Stimulated activated CD8-positive, alpha-beta memory T cell treated with anti-CD3 and anti-CD28 coated beads, Interleukin-15, amount 100 ng/mL, for 4 hours (primary cell): ENCODE measurements at places on chromosomes 12 and 14.
A peak's percentile ranks its signal among the peaks of the same experiment; 100 is the strongest.

- DNase-seq = no peak
These were observed 43.9 kb downstream of the TTC9 start for GRCh38 chr14:70685474-70686197.

GRCh38 chr12:8594072-8594471 is 18.6 kb downstream of the AICDA start:
- DNase-seq = no peak

GRCh38 chr12:2169940-2170339 is 117.2 kb downstream of the CACNA1C start:
- no peak for DNase-seq

- DNase-seq = no peak
These were observed 241.4 kb downstream of the BMP4 start for GRCh38 chr14:53715193-53715721.

DNA sequence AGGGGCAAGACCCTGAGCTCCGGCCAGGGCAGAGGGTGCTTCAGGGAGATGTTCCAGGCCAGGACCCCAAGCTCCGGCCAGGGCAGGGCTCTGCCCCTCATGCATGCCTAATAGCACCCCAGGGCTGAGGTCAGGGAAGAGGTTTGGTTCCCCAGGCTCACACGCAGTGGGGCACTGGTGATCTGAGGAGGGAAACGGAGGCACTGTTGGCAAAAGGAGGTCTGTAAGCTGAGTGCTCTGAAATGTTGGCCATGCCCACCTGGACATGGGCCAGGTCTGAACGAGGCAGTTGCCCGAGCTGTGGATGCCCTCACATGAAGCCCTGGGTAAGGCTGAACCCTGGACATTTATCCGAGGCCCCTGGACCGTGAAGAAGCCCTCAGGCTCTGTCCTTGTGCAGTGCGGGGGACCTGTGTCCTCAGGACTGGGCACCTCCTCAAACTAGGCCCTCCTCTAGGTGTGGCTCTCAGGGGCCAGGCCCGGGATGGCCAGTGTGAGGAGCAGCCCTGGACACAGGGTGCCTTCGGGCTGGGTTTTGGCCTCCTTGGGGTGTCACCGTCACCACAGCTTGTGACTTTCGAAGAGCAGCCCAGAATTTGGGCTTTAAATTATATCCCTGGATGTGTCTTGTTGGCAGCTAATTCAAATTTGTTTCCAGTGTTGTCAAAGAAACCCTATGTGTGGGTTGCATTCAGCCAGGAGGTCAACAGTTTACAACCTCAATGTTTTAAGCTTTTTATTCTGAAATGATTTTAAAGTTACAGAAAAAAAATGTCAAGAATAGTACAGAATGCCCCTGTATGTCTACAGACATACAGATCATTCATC is 66.8 kb downstream of the ADGRD1 start:
- no peak for DNase-seq

DNA sequence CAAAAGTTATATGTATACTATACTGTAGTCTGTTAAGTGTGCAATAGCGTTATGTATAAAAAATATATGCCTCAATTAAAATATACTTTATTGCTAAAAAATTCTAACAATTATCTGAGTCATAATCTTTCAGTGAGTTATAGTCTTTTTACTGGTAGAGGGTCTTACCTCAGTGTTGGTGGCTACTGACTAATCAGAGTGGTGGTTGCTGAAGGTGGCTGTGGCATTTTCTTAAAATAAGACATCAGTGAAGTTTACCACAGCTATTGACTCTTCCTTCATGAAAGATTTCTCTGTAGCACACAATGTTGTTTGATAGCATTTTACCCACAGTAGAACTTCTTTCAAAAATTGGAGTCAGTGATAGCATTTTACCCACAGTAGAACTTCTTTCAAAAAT is 23.4 kb downstream of the POLR3B start:
- DNase-seq = no peak

GRCh38 chr14:93132472-93133065 is 16.8 kb upstream of the ITPK1 start:
- no peak for DNase-seq

- DNase-seq = no peak
These were observed 3.4 kb downstream of the CYP46A1 start for GRCh38 chr14:99687284-99688209.

DNA sequence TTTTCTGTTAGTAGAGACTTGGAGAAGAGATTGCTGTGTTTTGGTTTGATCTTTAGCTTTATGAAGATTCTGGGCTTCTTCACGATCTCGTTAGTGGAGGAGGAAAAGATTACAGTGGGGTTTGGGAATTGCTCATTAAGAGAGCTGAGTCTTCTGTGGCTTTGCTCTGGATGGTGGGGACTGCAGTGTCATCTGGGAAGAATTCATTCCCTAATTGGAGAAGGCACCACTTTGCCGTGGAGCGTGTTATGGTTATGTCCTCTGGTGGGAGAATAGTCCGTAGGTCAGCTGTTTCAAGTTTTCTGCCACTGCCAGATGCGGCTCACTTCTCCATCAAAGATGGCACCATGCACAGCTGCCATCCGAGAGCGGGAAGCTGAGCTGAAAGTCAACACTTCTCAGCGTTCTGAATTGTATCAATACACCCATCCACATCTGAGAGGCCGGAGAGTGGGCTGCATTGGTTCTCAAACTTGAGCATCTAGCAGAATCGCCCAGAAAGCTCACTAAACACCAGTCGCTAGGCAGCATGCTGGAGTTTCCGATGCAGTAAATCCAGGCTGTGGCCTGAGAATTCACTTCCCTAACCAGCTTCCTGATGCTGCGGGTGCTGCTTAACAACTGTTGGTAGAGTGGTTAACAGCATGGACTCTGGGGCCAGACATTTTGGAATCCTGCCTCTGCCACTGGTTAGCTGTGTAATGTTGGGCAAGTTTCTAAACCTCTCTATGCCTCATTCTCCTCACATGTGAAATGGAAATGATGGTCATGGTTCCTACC is 117.8 kb downstream of the PLXNC1 start:
- DNase-seq = no peak

DNA sequence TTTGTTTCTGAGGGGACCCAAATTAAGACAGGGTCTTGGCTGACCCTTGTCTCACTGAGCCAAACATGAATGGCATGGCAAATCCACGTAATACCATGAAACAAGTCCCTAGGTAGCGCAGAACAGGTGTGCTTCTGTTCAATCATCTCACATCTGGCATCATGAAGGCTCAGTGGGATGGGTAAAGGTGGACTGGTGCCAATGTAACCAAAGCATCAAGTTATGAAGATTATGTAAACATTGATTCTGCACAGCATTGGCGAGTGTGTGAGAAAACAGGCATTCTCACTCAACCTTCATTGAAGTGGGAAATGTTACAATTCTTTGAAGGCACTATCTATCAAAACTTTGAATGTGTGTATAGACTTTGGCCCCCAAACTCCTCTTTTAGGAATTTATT is 41.9 kb downstream of the PTGER2 start:
- DNase-seq = no peak

DNA sequence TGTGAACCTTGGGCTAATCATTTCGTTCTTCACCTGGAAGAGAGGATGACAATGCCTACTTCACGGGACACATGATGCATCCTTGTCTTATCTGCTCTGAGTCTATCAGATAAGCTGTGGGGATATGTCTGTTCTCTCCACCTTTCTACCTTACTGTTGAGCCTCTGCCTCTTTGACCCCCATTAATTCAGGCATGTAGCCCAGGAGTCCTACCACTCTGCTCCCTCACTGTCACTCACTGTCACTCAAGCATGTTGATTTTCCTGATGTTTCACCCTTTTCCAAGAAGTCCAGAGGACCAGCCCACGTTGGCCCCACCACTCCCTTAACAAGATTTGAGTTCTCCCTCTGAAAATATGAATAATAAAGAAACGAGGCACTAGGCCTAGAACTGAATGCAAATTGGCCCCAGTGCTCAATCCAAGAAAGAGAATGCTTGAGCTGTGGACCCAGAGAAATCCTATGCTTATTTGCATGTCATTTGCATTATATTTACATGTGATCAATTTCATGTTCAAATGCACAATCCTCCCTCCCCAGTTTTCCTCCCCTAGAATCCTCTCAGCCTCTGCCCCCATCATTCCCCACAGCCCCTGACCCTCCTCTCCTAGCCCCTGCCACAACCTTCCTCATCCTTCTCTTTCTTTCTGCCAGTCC is 6.4 kb upstream of the SMUG1 start:
- no peak for DNase-seq

GRCh38 chr12:113955109-113955970 is 10.8 kb downstream of the RBM19 start:
- DNase-seq = no peak

DNA sequence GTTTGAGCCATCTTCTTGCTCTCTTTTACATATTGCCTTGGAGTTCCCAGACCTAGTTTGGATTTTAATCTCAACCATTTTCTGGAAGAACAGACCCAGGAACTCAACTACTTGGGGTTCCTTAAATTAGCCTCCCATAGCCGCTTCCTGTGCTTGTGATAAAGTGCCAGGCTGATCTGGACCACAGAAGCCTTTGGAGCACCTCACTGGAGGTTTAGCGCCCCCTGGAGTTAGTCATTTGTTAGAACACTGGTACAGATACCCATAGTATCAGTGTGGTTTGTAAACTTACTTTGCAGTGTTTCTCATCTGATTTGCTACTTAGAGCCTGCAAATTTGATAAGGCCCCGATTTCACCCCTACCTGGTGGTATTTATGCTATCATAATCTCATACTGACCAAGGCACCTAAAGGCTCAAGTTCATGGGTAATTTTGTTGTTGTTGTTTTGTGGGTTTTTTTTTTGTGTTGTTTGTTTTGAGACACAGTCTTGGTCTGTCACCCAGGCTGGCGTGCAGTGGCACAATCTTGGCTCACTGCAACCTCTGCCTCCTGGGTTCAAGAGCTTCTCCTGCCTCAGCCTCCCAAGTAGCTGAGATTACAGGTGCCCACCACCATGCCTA is 3.7 kb downstream of the UNC119B start:
- DNase-seq = peak; percentile 16

DNA sequence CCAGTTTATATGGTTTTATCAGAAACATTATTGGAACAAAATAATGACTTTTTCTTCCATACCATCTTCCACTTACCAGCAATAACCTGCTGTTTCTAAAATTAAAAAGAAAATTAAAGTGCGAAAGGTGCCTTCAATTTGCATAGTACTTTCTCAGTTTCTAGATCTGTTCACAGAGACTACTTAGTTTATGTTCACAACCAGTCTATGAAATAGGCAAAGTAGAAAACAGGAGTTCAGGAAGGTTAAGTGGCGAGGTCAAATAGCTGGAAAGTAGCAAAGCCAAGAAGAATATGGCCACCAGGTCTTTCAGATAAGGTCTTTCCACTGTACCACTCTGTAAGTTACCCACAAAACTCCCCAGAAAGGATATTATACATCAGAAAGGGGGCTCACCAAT is 63.3 kb downstream of the BMP4 start:
- no peak for DNase-seq

DNA sequence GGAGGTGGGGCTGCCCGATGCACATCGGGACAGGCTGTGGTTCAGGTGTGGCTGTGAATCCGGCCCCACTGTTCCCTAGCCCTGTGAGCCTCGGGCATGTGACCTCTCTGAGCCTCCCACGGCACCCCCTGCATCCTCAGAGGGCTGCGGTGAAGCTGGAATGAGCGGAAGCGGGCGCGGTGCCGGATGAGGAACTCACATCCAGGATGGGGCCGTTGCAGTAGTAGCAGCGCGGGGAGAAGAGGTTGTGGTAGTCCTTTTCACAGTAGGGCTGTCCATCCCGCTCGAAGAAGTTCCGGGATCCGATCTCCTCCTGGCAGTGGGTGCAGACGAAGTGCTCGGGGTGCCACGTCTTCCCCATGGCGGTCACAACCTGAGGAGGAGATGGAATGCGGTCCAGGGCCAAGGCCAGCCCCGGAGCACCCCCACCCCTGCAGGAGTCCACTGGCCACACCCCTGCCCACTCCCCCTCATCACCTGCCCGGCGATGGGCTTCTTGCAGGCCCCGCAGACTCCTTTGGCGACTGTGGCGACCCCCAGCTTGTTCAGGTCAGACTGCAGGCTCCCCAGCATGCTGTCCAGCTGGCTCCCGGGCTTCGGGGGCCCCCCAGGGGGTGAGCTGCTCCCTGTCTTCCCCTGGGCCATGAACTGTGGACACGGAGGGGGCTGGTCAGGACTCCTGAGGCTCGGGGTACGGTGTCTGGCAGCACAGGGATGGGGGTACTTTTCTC is 13.9 kb upstream of the RPLP0 start:
- no peak for DNase-seq

- no peak for DNase-seq
These were observed 139.5 kb upstream of the AEBP2 start for GRCh38 chr12:19299765-19300164.

DNA sequence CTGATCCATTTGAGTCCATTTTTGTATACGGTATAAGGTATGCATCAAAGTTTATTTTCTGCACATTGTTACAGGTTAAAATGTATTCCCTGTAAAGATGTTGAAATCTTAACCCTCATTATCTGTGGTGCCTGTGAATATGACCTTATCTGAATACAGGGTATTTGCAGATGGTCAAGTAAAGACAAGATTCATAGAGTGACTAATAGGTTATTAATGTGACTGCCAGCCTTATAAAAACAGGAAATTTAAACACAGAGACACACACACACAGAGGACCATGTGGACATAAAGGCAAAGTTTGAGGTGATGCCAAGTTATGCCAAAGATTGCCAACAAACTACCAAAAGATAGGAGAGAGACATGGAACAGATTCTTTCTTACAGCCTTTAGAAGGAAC is 347.2 kb upstream of the DCN start:
- no peak for DNase-seq

DNA sequence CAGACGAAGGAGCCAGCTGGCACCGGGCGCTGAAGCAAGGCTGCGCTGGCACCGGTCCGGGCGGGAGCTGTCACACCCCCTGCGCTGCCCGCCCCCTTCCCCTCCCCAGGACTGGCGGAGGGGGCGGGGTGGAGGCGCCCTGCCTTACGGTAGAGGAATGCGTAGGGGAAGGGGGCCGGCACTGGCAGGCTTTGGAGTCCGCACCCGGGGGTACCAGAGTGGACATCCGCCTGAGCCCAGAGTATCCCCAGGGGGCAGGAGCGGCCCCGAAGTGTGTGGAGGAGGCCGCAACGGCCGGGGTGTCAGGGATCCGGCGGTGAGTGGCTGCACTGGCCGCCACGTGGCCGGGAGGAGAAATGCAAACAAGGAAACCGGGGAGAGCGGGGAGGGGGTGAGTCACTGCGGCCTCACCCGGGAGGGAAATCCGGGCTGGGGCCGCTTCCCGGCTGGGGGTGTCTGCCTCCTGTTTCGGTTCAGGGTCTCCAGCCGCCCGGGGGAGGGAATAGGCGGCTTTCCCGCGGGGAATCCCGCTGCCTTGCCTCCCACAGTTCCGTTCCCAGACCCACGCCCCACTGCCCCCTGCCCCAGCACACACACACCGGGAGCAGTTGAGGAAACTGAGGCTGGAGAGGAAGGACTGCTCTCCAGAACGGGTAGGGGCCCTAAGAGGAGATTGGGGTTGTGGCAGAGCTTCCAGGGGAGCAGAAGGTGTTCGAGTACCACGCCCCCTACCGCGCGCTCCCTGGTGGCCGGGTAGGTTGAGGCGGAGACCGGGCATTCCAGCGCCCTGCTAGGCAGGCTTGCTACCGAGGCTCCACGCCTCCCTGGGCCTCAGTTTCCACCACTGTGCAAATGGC is at the start of gene RAPGEF3:
RAPGEF3 (minus strand) TSS at position 47 of the 857 bp plus-strand sequence. CDS start 324 bp downstream, outside the sequence.
- DNase-seq = peak; percentile 59
